ENCODE measurements at places on chromosomes 13 and 19.

DNA sequence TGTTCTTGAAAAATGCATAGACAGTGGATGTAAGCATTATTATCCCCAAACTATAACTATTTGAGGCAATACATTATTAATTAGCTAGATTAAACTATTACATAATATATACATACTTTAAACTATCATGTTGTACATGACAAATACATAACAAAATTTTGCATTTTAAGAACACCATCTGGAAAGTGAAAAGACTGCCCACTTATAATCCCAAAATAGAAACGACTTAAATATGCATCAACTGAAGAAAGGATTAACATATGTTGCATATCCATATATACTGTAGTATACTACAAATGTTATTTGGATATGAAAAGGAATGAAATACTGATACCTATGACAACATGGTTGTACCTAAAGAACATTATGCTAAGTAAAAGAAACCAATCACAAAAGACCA, 700.8 kb upstream of the SPRY2 start:
- no peak for DNase-seq

DNA sequence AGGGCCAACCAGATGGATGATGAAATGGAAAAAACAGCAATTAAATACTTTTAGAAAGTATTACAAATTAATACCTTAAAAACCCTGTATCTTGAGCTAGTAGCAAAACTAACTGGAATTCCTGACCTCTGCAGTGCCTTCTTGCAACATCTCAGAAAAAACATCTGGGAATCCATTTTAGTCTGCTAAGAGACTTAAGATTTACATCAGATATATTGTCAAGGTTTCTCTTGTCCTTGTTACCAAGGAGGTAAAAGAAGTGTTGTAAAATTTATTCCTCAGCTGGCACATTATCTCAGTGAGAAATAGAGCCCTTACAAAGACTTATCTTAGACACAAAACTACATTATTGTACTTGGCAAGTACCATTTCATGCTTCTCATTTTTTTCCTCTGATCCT, 18.5 kb downstream of the KCNRG start:
- peak; percentile 6 for DNase-seq

DNA sequence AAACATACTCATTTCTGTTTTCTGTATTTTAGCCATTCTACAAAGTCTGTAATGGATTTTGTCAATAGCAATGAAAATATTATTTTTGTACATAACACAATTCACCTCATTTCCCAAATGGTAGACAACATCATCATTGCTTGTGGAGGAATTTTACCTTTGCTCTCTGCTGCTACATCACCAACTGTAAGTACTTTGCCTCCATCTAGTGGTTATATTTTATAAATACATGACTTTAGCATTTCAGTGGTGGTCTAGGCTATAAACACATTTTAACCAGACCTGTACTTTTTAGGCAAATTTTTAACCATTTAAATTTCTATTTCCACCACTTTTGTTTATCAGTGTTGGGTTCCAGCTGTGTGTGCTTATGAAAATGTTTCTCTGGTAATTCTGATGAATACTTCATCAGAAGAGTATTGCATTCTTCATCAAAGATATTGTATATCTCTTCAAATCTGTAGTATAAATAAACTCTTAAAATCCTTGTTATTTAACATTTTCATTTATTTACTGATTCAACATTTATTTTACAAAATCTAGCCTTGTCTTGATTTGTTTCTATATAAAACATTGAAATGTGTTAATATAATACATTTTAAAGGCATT, 222.4 kb downstream of the NBEA start:
- peak; percentile 27 for DNase-seq

- peak; percentile 24 for DNase-seq
These were observed 157.6 kb downstream of the KLF5 start for GRCh38 chr13:73216381-73216831.

- DNase-seq: no peak
These were observed 832.0 kb upstream of the SLITRK5 start for GRCh38 chr13:86839221-86839620.

GRCh38 chr13:69903081-69903480, 204.5 kb upstream of the ATXN8OS start:
- DNase-seq: no peak

- no peak for DNase-seq
These were observed 155.0 kb upstream of the SERP2 start for GRCh38 chr13:44218501-44219240.

DNA sequence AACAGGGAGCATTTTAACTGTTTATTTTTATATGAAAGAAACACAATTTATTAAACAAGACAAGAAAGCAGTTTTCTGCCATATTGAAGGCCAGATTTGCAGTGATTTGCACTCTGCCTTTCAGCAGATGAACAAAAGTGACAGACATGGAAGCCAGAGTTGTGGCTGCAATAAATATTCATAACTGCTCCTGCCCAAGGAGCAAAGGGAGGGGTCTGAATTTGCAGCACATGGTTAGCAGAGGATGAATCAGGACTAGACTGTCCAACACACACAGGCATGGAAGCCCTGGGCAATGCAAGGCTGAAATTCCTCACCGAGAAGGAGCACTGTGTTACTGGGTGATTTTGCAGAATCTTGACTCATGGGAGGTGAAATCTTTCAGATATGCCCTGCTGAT, 418.2 kb downstream of the DCT start:
- peak; percentile 66 for DNase-seq

DNA sequence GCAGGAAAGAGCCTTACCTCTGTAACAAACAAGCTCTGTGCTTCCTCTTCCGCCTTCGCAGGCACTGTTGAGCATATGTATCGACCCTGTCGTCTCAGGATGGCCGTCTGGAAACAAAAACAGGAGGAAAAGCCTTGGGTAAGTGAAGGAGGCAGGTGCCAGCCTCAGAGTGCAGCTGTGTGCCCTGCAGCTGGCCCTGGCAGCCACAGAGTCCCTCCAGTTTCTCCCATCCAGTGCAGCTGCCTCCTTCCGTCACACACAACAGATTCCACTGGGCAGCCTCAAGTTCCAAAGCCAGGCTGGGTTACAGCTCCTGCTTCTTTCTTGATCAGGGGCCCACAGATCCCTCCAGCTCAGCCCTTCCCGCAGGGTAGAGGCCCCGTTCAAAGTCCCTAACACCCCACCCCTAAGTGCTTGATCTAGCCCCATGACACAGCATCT, 47.7 kb downstream of the DOCK9 start:
- no peak for DNase-seq

GRCh38 chr13:113888701-113889330, 24.9 kb upstream of the GAS6 start:
- DNase-seq: no peak

DNA sequence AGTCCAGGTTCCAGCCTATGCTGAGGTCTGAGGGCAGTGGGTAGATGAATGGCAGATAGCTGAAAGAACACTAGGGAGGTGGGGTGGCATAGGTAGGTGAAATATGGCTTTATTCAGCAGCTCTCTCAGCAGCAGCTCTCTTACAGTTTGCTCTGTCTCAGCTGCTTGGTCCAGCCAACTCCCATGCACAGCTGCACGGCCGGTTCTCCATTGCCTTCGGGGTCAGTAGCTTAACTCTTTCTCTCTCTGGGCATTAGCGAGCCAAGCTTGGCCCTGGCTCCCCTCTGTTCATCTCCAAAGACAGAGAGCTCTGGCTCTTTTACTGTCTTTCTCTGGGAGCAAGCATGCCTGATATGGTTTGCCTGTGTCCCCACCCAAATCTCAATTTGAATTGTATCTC, 151.9 kb downstream of the MYO16 start:
- no peak for DNase-seq

DNA sequence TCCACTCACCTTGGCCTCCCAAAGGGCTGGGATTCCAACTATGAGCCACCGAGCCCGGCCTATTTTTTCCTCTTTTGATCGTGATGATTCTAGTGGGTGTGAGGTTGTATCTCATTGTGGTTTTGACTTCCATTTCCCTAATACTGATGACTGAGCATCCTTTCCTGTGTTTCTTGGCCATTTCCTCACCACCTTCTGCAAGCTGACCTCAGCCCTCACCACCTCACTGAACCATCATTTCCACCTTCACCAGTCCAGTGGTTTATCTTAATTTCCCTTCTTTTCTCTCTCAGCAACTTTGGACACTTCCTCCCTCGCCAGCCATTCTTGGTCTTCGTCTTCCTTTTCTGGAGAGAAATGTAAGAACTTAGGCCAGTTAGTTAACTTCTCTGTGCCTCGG, 13.0 kb upstream of the BICRA start:
- no peak for DNase-seq

DNA sequence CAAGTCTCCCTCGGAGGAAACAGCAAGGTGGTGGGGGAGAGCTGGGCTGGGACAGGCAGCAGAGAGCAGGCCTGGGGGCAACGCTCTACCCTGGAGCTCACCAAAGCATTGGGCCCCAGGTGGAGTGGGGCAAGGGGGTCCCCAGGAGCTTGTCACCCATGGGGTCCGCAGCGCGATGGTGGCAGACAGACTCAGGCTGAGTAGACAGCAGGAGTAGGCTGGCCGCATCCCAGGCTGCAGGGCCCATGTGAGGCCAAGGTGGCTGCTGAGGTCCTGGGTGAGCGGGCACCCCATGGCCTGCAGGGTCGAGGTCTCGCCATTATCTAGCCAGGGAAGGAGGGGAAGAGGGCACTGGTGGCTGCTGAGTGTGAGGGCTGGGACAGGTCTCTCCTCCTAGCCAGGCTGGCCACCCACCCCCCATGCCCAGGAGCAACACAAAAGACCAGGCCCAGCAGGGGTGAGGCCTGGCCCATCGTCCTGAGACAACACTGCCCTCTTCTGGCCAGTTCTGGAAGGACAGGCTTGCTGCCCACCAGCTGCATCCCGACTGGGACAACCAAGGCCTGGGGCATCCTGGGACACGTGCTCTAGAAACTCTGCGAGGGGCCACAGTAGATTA, 33.1 kb downstream of the CEBPG start:
- peak; percentile 86 for DNase-seq

GRCh38 chr19:18660051-18660910, 23.2 kb upstream of the CRTC1 start:
- peak; percentile 32 for DNase-seq

DNA sequence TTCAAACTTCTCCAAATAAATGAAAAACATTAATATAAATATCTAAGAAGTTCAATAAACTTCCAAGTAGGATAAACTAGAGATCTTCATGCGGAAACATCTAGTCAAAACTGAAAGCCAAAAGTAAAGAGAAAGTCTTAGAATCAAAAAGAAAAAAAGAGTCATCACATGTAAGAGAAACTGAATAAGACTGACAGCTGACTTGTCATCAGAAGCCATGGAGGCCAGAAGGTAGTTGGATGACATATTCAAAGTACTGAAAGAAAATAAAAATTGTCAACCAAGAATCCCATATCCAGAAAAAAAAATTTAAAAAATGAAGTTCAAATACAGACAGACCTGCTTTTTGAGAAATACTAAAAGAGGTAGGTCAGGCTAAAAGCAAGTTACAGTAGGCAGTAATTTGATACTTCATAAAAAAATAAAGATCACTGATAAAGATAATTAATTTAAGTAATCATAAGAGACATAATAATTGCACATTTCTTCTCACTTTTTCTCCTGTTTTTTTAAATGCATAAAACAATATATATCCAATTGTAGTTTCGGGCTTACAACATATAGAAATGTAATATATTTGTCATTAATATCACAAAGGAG, 327.6 kb upstream of the PCDH9 start:
- no peak for DNase-seq

DNA sequence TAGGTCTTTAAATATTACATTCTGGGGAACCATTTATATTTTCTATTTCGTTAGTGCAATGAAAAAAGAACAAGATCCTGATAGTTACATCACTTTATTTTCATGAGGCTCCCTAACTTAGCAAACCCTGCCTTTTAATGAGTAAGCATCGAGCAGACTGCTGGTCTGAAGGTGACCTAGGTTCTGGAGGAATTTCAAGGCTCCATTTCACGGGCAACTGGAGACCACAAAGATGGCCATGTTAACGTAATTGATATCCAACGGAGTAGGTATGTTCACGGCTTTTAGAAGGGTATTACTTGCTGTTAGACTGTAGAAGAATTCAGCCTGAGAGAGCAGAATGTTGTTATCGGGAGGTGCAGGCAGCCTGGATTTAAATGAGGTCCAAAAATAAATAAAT, 1597.6 kb downstream of the EFNB2 start:
- DNase-seq: no peak

- no peak for DNase-seq
These were observed at the start of gene ARHGAP45 for GRCh38 chr19:1066748-1067340. Gene ARHGAP45, plus strand, starts transcription at chr19:1067167. Its CDS starts 239 bp downstream, at chr19:1067406.

- no peak for DNase-seq
These were observed 628 bp downstream of the BEST2 start for GRCh38 chr19:12752056-12752781.

DNA sequence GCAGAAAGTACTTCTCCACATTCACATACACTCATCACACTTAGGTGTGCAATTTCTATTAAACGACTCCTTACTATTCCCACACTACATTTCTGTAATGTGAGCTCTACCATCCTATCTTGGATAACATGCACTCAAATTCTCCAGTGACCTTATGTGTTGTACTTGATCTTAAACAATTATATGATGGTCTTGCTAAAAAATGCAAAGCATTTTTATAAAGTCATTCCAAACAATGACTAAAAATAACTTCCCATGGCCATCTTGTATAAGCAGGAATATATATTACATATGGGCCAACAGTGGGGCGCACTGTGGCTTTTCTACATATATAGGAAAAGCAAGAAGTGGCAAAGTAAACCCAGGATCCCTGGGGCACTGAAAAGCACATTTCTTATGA, 155.5 kb downstream of the FLT1 start:
- no peak for DNase-seq

GRCh38 chr13:101383595-101383994, 32.7 kb downstream of the NALCN start:
- DNase-seq: no peak

DNA sequence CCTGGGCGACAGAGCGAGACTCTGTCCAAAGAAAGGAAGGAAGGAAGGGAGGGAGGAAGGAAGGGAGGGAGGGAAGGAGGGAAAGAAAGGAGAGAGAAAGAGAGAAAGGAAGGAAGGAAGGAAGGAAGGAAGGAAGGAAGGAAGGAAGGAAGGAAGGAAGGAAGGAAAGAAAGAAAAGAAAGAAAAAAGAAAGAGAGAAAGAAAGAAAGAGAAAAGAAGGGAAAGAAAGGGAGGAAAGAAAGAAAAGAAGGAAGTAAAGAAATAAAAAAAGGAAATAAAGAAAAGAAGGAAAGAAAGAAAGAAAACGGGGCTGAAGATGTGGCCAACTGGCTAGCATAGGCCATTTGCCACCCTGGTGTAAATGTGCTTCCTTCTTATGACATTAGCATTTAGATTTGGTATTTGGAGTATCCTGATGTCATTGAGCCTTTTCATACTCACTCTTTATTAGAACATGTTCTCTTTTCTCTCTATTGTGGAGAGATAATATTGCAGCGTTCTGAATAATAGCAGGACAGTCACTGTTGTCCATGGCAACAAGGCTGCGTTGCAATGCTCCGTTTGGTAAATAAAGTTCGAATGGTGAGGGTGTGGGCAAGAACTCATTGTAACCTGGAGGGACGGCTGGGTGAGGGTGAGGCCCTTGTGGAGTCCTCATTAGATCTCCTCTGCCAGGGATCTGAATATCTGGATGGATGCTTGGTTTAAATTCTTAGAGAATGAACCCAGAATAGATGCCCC, 173.9 kb upstream of the UBL3 start:
- DNase-seq: no peak

All from AG08395 (cell line).